ENCODE measurements at places on chromosomes 1 and 21.

DNA sequence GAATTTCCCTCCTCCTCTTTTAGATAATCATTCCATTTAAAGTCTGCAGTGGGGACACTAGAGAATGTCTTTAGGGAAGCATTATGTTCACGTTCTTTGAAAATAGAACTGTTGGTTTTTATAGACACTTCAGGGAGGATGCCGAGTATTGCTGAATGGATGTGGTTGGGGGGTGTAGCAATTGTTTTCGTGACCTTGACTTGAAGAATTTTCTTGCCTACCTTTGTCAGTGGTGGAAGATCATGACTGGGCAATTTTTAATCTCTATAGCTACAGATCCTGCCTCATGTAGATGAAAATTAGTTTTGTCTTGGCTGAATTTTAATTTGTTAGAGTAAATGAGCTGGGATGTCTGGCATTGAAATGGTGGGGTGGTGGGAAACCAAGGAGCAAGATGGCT, 3.8 kb downstream of the SMG7 start:
- no peak for DNase-seq

GRCh38 chr1:203065191-203065590, 20.6 kb downstream of the MYOG start:
- no peak for DNase-seq

GRCh38 chr21:28257276-28257675, 735.4 kb downstream of the LTN1 start:
- DNase-seq: no peak

DNA sequence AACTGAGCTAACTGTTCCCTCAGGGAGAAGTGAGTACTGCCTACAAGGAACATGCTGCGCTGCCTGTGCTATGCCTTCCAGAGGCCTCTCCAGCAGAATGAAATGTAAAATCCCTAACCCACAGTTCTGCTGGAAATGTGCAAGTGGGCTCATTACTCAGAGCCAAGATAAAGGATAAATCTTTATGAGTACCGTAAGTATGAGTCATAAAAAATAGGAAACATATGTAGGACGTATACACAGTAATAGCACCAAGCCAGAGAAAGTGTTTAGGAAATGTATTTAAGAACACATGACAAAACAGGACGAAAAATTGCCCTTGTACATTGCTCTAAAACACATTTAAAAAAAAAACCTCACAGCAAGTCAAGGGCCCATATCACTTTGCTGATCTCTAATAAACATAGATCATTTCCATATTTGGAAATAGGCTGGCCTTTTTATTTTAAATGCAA, 104.6 kb downstream of the TGFBR3 start:
- DNase-seq: no peak

DNA sequence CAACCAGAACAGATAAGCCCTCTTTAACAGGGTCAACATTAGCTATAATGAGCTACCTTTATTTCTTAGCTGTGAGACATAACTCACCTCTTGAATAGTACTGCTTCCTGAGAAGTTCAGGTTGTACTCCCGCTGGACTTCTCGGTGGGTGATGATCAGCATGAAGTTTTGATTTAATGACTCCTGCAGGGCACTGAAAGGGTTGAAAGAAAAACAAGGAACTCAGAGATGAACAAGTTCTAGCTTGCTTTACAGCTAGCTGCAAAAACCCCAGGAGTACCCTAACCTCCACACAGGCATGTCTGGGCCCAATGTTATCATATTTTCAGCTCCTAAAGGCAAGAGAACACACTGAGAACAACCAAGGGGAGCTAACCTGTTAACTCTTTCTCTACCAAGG, 254.4 kb downstream of the FAF1 start:
- DNase-seq: no peak

GRCh38 chr1:31133368-31133767, 67.9 kb upstream of the PUM1 start:
- DNase-seq: no peak

GRCh38 chr1:152699746-152700145, 1.6 kb downstream of the LCE2A start:
- no peak for DNase-seq

- no peak for DNase-seq
Observed at GRCh38 chr1:212971312-212971711, 21.0 kb downstream of the VASH2 start.
